ENCODE measurements at places on chromosomes 1 and 21. TPM values are rescaled to one million over a fixed set of nuclear protein-coding genes. Genes with fewer than 3 reads are reported as not detected.

The OLFML3 gene
- 239 TPM for total RNA-seq

The BMP8B gene
- total RNA-seq = 5.0 TPM

The CCDC185 gene
- total RNA-seq = not detected

The VAV3 gene
- total RNA-seq = 1.8 TPM

The DDI2 gene
- 34.7 TPM for total RNA-seq

The EIF2D gene
- 42.7 TPM for total RNA-seq

The ATF3 gene
- total RNA-seq = 3.3 TPM

The CDC20 gene
- 2.0 TPM for total RNA-seq

The NUAK2 gene
- total RNA-seq = 0.70 TPM

The DCDC2B gene
- not detected for total RNA-seq

The TRAPPC3 gene
- total RNA-seq = 93.9 TPM

Data from myocyte (in vitro differentiated cells).